ENCODE measurements at places on chromosomes 16 and 17.

DNA sequence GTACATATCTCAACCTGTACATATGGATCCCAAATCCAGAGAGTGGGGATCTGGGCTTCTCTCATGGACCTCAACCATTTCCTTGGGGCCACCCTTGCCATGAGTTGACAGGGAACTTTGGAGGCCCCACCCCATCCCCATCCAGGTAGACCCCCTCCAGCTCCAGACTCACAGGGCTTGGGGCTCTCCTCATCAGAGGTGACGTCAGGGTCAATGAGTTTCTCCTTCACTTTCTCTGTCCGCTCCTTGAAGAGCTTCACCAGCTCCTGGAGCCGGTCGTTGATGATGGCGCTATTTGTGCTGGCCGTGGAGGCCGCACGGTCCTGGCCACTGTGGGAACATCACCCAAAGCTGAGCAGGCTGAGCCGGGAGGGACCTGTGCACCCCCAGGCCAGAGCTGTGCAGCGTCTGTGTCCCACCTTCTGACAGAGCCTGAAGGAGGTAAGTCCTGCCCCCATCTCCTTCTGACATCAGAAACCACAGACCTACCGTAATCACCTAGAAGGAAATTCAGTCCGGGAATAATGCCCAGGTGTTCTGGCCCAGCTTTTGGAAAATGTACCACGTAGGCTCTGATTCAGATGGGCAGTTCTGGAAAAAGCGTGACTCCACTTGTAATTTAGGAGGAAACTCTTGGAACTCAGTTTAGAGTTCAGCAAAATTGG, 50.6 kb downstream of the CNGB1 start:
- no peak for DNase-seq

GRCh38 chr17:7440113-7440833, 961 bp downstream of the FGF11 start:
- peak; percentile 36 for DNase-seq

DNA sequence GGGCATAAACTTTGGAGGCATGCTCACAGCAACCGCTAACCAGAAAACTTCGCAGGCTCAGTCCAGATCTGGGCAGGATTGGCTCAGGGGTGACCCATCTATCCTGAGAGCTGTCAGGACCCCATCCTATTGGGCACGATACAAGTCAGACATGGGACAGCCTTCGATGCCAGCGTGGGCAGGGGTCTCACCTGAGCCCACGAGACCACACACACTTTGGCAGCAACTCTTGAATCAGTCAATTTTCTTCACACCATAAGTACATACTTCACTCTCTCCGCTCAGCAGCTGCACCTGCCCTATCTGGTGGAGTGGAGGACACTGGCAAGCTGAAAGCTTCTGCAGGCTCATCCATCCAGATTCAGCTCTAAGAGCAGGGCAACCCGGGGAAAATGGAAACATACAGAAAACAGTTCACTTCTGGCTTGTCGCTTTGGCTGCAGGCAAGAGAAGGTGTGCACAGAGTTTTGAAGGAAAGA, 48.3 kb downstream of the ZFHX3 start:
- DNase-seq: no peak

- peak; percentile 57 for DNase-seq
Measured at GRCh38 chr17:63445065-63445464, 1.0 kb downstream of the CYB561 start.
